ENCODE measurements at places on chromosomes 12 and 14.

DNA sequence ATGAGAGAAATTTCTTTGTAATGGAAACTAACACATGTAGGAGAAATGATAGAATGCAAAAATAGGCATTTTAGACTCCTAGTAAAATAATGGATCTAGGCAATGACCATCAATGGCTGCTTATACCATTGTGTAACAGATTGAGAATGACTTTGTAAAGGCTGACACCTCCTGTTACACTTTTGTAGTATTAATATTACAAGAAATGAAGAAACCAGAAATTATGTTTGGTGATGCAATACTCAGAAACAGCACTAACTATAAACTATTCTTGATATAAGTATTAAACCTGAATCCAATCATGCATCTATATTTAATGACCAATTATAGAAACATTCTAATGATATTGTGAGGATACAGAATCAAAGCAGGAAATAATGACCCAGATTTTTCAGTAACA, 108.5 kb upstream of the CNTN1 start:
- DNase-seq: no peak

DNA sequence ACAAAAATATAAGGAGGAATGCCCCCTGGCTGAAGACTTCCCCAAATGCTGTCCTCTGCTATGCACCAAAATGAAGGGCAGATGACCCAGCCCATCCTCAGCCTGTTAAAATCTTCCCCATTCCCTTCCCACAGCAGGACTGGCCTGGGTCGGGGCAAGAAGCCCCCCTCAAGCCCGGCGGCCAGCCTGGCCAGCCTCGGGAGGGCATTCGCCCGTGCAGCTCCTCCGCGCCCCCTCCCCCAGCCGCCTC, 413 bp downstream of the RARG start:
- DNase-seq: no peak

DNA sequence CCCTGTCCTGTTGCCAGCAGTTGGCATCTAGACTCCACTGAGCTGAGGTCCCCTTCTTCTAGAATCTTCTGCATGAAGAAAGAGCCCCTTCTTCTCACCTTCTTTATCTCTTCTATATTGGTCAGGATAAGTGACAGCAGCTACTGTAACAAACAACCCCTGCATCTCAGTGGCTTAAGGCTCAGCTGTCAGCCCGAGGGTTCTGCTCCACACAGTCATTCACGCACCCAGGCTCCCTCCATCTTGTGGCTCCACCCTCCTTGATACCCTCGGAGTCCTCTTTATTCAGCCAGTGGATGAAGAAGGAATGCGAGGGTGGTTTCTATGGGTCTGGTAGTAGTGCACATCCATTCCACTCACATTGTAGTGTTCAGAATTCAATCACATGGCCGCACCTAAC, 10.5 kb upstream of the RFLNA start:
- DNase-seq: no peak

- DNase-seq: no peak
Observed at GRCh38 chr14:77561881-77562280, 54.6 kb downstream of the SPTLC2 start.

DNA sequence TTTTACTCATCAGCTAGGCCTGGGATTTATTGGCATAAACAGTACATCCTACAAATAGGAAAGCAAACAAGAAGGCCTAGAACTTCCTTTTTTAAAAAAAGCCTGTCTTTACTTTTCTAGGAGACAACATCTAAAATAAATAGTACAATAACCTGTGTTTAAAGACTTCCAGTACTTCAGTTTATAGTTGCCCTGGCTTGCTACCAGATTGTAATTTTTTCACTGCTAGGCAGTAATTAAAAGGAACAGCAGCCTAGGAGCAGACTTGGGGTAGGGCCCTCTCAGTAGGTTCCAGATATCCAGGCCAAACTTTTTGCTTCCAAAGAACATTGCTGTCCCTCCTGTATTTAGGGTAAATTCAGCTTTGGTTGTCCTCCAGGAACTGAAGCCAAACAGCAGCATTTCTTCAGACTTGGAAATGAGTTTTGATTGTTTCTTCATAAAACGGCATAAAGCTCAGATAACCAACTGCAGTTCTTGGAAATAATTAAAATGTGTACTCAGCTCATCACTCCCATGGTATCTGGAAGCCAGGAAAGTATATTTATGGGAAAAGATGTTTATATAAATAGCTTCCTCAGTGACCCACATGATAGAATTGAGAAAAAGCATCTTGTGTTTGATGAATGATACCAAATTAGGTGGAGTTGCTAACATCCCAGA, 61.7 kb downstream of the PPP1R36 start:
- no peak for DNase-seq

DNA sequence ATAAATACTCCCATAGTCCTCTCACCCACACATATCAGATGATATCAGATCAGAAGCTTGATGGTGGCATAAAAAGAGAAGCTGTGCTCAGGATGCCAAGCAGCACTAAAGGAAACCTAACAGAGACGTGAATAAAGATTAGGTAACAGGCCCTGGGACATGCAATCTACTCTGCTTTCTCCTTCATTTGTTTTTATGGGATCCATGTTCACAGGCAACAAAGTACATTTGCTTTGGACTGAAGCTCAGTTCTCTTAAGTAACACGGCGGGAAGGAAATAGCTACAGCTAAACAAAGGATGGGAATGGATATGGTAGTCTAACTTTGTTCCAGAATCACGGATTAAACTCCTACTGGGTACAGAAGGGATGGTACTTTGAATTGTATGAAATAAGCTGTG, 119.5 kb downstream of the TTC7B start:
- DNase-seq: peak; percentile 49

DNA sequence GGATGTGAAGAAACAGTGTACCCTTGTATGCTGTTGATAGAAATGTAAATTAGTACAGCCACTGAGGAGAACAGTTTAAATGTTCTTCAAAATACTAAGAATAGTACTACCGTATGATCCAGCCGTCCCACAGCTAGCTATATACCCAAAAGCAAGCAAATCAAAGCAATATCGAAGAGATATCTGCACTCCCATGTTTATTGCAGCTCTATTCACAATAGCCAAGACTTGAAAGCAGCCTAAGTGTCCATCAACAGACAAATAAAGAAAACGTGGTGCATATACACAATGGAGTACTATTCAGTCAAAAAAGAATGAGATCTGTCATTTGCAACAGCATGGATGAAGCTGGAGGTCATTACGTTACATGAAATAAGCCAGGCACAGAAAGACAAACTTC, 88.5 kb upstream of the SLC38A4 start:
- no peak for DNase-seq

- no peak for DNase-seq
Observed at GRCh38 chr14:101070540-101071492, 167.3 kb upstream of the RTL1 start.

All from cerebellar cortex (tissue), 1 donor.